Activated naive CD4-positive, alpha-beta T cell (primary cell): ENCODE measurements at places on chromosomes 2 and 18.

GRCh38 chr2:149330127-149331022 lies at the start of gene LYPD6:
Gene LYPD6, plus strand, starts transcription at chr2:149330587. Its CDS starts 107,122 bp downstream, at chr2:149437709.
- DNase-seq: no peak

DNA sequence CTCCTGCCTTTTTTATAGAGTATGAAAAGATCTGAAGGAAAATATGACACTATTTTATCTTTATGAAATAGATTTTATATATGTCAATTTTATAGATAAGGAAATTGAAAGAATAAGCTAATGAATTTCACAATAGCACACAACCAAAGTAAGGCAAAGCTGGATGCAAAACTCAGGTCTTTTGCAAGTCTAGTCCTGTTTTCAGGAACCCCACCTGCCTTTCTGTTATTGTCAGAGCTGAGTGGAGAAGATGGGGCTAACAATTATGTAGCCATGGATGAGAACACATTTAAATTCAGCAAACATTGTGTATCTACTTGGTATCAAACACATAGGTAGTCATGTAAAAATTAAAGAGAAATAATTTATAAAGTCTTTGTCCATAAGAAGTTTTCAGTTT lies 161.5 kb upstream of the ZEB2 start:
- no peak for DNase-seq

GRCh38 chr18:12883372-12883683 lies 709 bp downstream of the PTPN2 start:
- DNase-seq: no peak

DNA sequence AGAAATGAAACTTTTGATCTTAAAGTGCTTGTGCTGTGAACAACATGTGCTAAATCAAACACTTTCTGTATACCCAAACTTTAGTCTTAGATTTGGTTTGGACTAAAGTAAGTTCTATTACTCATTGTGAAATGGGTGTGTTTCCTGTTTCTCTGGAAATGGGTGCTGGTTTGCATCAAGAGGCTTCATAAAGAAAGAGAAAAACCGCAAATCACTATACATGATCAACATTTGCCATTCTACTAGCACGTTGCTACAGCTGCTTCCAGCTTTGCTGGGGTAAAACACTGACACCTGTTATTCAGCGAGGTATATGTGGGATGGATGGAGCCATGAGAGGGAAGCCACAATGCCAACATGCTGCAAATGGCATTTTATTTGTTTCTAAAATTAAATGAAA lies 547.0 kb upstream of the ACVR2A start:
- no peak for DNase-seq

- DNase-seq: no peak
Measured at GRCh38 chr2:102376052-102376591, 20.5 kb downstream of the IL18R1 start.

DNA sequence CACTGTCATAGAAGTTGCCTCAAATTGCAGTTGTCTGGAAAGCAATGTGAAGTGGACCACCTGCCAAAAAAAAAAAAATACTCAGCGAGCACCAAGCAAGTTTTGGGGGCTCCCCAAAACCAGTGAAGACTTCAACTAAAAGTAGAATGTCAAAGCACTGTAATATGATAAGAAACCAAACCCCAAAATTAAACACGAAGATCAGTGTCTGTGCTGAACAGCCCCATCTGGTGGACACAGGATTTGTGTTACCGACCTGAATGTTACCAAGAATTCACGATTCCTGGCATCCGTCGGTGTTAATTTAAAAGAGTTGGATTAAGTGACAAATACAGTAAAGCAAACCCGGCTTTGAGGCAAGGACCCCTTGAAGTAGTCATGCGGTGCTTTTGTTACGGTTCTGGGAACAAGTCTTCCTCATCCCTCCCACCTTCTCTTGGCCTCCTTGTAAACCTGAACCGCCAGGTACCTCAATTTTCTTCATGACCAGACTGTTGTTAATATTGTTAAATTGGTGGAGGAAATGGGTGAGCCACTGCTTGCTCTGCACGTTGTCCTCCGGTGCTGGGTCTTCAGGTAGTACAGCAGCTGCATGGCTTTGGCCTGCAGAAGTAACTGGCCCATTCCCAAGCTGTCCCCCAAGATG lies 31.3 kb upstream of the SSB start:
- no peak for DNase-seq

- DNase-seq: no peak
Measured at GRCh38 chr2:239114119-239114581, 266.3 kb downstream of the TWIST2 start.

DNA sequence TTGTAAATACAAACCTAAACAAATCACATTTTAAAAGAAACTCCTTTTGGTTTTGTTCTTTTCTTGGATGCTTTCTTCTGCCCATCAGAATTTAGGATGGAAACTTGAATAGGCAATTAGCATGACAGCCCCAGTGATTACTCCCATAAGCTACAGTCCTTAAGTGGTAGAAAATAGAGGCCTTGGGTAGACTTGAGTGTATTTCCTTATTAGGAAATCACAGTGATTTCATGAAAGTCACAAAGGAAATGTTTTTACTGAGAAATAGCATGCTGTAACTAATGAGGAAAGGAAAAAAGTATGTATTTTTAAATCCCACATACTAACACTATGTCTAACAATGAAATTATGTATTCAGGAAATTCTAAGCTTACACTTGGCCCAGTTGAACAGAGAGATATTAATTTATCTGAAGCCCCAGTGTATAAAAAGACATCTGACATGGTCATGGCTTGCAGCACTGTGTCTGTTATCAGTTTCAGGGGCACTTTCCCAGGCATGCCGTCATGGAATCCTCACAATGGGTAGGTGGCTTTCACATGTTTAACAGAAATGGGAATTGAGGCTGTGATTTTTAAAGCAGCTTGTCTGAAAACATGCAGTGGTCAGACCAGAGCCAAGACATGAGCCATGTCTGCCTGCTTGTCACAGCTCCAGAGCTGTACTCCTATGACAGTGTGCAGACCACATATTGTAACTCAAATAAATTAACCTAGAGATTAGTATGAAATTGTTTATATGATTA lies 79.7 kb upstream of the TRIB2 start:
- no peak for DNase-seq

- DNase-seq: no peak
Measured at GRCh38 chr18:31798399-31798798, 37.7 kb upstream of the SLC25A52 start.

- DNase-seq: no peak
Measured at GRCh38 chr2:131425231-131425941, 50.5 kb upstream of the TUBA3D start.

- no peak for DNase-seq
Measured at GRCh38 chr2:1497122-1497611, 83.9 kb downstream of the TPO start.

DNA sequence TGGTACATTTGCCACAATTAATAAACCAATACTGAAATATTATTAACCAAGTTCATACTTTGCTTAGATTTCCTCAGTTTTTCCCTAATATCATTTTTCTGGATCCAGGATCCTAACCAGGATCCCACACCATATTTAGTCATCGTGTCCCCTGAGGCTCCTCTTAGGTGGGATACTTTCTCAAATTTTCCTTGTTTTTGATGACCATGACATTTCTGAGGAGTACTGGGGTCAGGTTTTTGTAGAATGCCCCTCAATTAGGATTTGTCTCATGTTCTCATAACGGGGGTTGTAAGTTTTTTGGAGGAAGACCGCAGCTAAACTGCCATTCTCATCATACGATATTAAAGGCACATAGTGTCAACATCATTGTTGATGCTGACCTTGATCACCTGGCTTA lies 15.5 kb upstream of the ERCC3 start:
- DNase-seq: no peak

- no peak for DNase-seq
Measured at GRCh38 chr2:127406454-127406853, 11.8 kb upstream of the PROC start.

DNA sequence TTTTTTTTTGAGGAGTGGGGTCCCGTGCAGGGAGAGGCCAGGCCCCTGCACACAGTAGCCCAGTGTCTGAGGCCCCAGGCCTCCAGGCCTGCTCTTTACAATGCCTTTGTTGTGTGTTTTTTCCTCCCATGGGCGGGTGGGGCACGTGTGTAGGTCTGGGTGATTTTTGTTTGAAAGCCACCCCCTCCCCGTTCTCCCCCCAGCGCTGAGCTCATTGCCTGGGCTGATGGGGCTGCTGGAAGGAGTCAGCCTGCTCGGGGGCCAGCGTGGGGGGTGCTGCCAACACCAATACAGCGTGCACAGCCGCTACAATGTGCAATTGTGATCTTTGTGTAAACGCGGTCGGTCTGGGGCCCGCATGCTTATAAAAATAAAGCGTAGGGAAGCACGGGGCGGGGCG lies 142.7 kb downstream of the DYSF start:
- DNase-seq: no peak

GRCh38 chr2:6526093-6526824 lies 339.4 kb downstream of the CMPK2 start:
- no peak for DNase-seq

GRCh38 chr2:67388680-67389079 lies 8.5 kb upstream of the ETAA1 start:
- DNase-seq: no peak

- DNase-seq: no peak
Measured at GRCh38 chr2:133171393-133172004, 396.8 kb downstream of the NCKAP5 start.

- no peak for DNase-seq
Measured at GRCh38 chr18:67783196-67783946, 266.9 kb upstream of the DSEL start.

- no peak for DNase-seq
Measured at GRCh38 chr2:171791361-171791760, 102.7 kb downstream of the SLC25A12 start.

- DNase-seq: no peak
Measured at GRCh38 chr2:142966284-142966683, 88.8 kb downstream of the KYNU start.
